ENCODE measurements at places on chromosomes 7 and 10. TPM values are rescaled to one million over a fixed set of nuclear protein-coding genes. Genes with fewer than 3 reads are reported as not detected.

Gene FAM25C
- total RNA-seq: not detected

Gene ZFYVE27
- total RNA-seq: 25.3 TPM

GRCh38 chr7:77475181-77475580 lies 59.0 kb upstream of the GSAP start:
- DNase-seq: no peak

Gene ATP6V0A4
- total RNA-seq: 0.06 TPM

- peak; percentile 87 for DNase-seq
Measured at GRCh38 chr7:73341877-73342276, 13.9 kb downstream of the FKBP6 start.
